Activated naive CD4-positive, alpha-beta T cell treated with Interleukin-2 at 50 U/mL for 16 hours (primary cell): ENCODE measurements at places on chromosomes 3 and 15.
A peak's percentile ranks its signal among the peaks of the same experiment; 100 is the strongest.

DNA sequence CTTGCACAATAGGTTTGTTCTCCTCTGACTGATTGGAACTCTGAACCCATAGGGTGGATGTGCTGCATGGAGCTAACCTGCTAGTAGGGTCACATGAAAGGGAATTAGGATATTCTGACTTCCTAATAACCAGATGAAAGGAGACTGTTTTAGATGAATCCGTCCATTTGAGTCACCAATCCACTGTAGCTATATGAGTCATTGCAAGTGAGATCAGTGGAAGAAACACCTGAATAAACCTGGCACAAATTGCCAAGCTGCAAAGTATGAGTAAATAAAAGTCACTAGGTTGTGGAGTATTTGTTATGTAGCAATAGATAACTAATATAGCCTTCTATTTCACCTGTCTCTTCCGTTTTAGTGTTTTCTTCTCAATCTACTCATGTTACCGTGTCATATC lies 584.4 kb downstream of the PDCD6IP start:
- no peak for DNase-seq

GRCh38 chr15:76996526-76997401 lies 1.8 kb downstream of the PSTPIP1 start:
- peak; percentile 65 for DNase-seq

DNA sequence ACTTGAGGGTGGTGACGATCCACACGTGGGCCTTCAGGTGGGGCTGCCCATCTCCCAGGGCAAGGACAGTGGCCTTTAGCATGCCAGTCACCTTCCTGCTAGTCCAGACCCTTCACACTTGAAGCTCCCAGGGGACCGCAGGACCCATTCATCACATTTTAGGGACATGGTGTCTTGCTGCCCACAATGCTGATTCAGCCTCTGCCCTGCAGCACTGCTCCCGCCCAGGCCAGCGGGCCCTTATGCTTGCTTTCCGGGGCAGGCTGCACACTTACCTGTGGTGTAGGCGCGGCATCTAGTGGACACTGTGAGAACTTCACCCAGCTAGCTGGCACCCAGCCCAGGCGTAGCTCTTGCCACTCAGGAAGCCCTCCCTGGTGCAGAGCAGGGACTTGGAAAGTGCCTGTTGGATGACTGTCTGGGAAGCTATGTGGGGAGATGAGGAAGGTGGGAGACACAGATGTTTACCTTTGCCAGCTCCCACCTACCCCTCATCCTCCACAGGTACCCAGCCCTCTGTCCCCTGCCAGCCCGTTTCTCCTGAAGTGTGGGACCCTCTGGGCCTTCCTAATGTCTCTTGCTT lies 26.3 kb upstream of the NR2C2 start:
- DNase-seq, result peak; percentile 82

DNA sequence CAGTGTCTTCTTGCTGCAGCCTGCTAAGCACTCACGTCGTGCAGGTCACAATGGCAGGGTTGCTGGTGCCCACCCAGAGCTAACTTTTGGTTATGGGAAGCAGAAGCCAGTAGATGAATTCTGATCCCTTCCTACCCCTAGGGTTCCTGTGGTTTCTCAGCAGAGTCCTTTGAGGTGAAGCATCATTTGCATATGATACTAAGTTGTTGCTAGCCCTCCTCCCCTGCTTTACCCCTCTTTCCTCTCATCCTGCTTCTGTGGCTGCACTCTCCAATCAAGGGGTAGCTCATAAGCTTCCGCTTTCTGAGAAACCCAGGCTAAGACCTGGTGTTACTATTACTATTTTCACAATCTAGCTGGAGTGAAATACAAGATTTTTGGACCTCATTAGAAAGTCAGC lies 22.1 kb upstream of the HEG1 start:
- DNase-seq, result no peak

GRCh38 chr15:55796321-55796965 lies 53.5 kb upstream of the PRTG start:
- DNase-seq, result no peak

GRCh38 chr3:127792541-127793292 lies 29.6 kb downstream of the MGLL start:
- DNase-seq, result no peak

DNA sequence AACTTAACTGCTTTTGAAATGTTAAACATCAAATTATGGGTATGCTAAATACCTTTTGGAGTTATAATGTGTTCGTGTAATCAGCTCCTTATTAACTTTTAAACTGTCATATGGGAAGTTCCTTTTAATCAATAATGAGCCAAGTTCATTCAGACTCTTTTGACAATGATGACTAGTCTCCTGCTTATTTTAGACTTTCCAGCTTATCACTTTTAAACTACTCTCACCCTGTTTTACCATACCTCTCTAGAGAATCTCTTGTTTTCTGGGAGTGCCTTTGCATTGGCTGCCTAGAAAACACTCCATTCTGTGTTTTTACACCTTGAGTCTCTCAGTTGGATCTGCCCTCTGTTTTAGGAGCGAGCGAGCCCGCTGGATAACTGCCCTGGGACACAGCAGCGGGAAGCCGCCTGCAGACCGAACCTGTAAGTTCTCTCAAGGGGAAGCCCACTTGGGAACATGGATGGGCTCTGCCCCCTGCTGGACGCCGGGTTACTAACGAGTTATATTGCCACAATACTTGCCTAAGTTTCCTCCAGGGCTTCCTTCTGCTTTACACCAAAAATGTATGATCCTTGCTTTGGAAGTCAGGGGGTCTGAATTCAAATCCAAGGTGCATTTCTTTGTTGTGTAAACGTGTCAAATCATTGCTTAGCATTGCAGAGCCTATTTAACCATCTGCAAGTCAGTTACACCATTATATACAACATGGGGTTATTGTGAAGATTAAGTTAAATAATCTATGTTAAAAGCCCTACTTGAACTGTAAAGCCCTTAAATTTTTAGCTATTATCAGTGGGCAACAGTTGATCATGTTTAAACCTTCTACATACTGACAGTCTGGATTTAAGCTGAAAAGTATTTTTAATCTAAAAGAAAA lies 71.3 kb downstream of the DHX36 start:
- peak; percentile 73 for DNase-seq

GRCh38 chr3:170419557-170420087 lies 954 bp downstream of the CLDN11 start:
- no peak for DNase-seq

GRCh38 chr15:85684174-85684710 lies 110.5 kb downstream of the KLHL25 start:
- DNase-seq, result no peak

DNA sequence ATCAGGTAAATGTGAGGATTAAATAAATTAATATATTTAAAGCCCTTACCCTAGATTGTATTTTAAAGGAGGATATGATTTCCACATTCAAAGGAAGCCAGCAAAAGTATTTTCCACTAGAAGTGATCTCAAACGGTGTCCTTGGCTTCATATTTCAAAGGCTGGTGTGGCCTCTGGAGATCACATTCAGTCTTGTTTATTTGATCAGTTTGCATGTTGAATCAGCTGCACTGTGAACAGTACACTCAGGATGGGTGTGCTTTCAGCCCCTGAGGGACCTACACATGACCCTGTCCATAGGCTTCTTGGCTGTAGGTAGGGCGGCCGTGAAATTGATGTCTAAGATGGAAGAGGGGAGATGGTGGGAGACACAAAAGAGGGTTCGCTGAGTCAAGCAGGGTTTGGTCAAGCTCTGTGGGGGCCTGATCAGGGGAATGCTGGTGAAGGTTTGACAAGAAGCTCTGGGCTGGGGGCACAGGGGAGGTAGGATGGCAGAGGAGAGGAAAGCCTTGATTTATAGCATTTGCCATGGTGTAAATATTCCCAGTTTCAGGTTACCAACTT lies 21.9 kb downstream of the CYP8B1 start:
- DNase-seq, result no peak

DNA sequence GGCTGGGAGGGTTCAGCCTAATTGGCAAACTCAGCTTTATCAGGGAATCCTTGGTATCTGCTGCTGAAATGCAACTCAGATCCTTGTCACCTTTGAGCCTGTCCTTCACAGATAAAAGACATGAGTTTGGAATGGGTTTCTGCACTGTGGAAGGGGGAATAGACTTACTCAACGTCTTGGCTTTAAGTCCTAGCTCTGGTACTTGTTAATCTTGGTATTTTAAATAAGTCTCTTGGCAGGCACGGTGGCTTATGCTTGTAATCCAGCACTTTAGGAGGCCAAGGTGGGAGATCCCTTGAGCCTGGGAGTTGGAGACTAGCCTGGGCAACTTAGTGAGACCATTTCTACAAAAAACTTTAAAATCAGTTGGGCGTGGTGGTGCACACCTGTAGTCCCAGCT lies 55.1 kb upstream of the ATOSA start:
- DNase-seq, result no peak

DNA sequence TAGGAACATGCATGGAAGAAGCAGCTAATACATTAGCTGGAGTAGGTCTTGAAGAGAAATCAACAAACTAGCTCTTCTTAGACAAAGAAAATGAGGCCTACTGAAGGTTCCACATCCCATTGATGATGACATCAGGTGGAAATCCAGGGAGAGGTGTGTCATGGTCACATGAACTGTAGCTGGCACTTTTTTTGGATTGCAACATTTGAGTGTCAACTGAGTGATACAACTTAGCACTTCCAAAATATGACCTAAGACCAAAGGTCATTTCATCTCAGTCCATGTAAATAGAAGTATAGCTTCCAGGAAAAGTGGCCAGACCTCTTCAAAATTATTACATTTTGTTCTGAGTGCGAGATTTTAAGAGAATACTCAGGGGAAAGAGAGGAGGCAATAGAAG lies 117.2 kb upstream of the MEIS2 start:
- no peak for DNase-seq

- peak; percentile 95 for DNase-seq
Observed at GRCh38 chr3:28241221-28242160, at the start of gene CMC1. Gene CMC1 (plus strand): TSS chr3:28241619. CDS start chr3:28241794, 175 bp downstream.

DNA sequence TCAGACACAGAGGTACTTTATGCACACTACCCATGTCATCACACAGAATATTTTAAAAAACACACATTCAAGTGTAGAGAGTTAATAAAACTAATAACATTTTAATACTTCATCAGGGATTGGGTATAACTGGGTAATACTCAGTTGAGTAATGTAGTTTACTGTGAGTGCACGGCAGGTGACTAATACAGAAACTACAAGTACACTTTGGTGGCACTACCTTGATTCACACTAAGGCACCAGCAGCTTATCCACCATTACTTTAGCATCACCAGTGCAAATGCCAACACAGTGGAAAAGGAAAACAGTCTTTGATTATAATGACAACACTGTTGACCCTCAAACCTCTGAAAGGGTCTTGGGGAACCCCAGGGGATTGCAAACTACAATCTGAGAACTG lies 33.6 kb downstream of the ZNF280D start:
- DNase-seq, result no peak

DNA sequence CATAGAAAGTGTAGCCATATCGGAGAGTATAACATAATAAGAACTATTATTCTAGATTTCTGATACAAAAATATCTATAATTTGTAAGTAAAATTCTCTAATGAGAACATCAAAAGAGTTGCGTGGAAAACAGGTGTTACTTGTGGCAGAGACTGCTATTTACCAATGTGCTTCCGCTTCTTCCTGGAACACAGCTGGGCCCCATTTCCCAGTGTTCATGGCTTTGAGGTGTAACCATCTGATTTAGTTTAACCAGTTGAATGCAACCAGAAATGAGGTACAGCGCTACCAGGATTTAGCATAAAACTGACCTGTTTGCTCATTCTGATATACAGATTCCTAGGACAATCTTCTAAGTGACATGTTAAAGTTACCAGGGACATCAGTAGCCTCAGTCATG lies 1055.2 kb downstream of the IGSF11 start:
- DNase-seq, result no peak

- DNase-seq, result no peak
Observed at GRCh38 chr15:33086500-33087121, 107.9 kb downstream of the FMN1 start.

DNA sequence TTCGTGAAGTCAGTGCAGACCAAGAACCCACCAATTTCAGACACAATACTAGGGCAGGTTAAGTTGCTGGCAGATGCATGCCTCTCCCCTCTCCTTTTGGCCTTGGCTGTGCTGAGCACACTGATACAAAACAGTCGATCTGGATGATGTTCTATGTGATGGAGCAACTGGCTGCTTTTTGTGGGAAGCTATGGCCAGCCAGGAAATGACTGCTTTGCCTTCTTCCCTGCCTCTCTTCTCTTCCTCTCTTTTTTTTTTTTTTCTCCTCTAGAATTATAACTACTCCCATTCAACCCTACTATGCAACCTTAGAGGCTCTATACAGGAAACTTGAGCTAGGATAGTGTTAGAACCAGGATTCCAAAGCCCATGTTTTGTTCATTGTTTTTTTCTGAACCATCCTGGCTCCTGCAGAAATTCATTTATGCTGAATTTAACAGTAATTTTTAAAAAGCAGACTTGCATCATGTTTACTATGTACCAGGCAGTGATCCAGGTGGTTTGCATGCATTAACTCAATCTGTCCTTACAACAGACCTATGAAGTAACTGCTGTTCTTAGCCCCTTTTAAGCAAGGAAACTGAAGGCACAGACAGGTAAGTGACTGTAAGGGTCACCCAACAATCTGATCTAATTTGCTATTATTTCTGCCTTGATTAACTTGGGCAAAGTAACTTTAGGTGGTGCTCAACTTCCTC lies 62.9 kb downstream of the PLD1 start:
- no peak for DNase-seq

- no peak for DNase-seq
Observed at GRCh38 chr3:170764017-170764416, 106.0 kb downstream of the RPL22L1 start.

DNA sequence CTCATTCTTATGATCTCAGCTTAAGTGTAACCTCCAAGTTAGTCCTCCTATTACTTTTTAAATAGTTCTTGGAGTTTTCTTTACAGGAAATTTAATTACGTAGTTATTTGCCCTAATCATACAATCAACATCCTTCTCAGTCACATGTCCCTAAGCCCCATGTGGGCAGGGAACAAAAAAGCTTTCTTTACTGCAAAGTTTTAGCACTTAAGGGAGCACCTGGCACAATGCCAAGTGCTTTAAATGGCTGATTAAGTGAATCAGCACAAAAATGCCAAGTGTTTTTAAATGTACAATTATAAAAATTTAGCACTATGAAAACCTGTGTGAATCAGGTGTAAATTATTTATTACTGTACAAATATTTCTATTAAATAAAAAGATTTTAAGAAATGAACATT lies 445.3 kb downstream of the C3orf38 start:
- DNase-seq, result no peak

GRCh38 chr3:13141991-13142412 lies 68.8 kb upstream of the IQSEC1 start:
- DNase-seq, result peak; percentile 10

DNA sequence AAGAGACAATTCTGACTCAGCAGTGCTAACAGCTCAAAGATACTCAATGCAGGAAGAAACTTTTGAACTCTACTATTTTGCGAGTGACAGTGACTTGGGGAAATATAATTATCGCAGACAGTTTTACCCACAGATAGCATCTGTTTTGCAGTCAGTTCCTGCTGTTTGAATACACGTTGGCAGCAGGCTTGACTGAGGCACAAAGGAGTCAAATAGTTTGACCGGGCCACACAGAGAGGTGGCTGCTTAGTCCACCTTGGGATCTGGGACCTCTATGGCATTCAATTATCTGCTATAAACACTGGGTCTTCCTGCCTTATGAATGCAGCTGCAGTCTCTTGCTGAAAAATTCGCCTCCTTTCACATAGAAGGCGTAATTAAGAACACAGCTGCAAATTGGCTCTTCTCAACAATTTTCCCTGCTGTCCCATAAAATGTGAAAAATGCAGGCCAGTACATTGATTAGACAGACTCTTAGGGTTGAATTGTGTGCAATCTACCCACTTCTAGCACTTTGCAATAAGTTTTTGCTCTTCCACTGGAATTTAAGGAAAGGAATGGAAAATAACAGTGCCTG lies 56.5 kb downstream of the OTOL1 start:
- DNase-seq, result no peak
